ENCODE measurements at places on chromosomes 16 and 17.

DNA sequence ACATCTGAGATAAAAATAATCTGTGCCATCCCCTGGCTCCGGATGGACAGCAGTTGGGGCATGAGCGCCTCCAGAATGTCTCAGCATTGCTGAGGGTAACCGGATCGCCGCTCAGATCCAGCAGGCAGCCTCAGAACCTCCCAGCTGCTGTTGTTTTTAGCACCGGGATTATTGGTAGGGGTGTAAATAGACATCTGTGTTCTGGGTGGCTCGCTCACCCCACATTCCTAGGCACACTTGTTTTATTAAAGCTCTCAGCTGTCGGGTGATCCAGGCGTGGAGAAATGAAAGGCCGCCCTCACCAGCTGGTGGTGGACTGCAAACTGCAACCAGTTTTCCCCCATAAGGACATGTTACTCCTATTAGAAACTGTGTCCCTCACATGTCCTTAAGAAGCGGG is 32.1 kb downstream of the MYH3 start:
- DNase-seq: no peak

DNA sequence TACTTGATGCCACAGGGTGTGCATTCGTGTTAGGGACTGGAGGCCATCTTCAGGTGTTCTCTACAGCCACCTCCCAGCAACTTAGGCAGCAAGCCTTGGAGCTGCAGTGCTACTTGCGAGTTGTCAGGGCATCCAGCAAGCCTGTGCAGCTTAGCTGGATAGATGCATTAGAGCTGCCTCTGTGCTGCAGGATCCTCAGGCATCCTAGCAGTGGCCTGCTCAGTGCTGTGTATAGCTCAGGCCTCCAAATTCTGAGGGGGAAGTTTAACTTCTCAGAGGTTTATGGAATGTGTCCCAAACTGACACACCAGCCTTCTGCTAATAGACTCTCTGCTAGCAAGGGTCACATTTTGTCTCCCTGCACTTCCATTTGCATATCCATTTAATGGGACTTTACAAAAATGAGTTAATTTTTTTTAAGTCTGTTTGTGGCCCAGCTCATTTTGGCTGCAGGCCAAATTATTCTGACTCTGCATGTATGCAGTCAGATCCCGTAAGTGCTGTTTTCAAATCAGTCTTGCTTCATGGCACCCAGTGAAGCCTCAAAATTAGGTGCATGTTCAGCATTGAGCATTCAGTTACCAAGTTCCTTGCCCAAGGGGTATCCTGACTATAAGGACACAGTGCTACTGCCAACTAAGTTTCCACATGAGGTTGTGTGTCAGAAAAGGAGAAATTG is 6.8 kb downstream of the GABARAPL2 start:
- no peak for DNase-seq

DNA sequence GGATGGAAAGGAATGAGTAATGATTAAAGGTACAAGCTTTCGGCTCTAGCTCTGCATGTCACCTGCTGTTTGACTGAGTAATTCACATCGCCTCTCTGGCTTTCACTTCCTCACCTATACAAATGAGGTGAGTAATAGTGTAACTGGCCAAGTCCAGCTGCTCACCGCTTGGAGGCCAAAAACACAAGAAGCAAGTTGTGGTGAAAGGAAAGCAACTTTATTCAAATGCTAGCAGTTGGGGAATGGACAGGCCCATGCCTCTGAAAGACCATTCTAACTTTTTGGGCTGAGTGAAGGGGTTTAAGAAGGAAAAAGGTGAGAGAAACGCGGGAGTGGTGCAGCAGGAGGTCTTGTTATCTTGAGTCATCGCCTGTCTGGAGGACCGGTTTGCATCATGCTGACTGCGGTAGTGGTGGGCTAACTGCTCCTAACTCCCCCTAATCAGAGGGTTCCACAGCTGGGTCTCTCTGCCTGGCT is 45.7 kb upstream of the CSNK2A2 start:
- peak; percentile 37 for DNase-seq

GRCh38 chr17:70344386-70345060 is 175.2 kb downstream of the KCNJ2 start:
- DNase-seq: no peak

GRCh38 chr17:20008242-20009051 is 712 bp upstream of the SPECC1 start:
- DNase-seq: peak; percentile 26

GRCh38 chr16:80604600-80605355 is 64.0 kb downstream of the DYNLRB2 start:
- no peak for DNase-seq

- DNase-seq: peak; percentile 54
Measured at GRCh38 chr17:45171338-45172231, 9.9 kb downstream of the HEXIM2 start.

- DNase-seq: no peak
Measured at GRCh38 chr17:82239401-82239925, 10.6 kb downstream of the SLC16A3 start.

DNA sequence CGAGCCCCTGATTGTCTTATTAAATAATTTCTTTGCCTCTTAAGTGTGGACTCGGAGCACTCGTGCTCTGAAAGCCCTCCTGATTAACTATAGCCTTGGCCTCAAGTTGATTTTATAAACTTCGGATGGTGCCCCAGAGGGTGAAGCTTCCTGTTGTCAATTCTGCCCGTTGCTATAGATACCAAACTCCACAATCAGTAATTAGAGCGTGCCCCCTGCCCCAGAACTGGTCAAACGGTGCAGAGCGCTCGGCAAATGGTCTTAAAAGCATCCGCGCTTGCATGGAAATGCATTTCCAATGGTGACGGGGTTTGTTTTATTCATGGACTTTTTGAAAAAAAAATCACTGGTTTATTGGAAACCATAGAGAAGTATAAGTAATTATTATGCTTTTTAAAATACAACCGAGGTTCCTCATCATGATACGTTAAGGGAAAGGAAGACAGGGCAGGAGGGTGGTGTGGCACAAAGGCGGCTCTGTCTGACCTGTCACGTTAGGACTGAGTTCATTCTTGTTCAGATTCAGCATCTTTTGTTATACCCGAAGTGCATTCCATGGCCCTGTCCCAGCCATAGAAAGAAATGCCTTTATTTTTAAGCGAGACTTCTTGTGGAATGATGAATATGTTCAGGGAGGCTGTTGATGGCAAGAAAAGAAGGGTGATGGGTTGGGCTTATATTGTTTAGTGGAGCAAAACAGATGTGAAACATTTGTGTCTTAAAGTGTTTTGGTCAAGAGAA is 476.4 kb downstream of the MAF start:
- no peak for DNase-seq

DNA sequence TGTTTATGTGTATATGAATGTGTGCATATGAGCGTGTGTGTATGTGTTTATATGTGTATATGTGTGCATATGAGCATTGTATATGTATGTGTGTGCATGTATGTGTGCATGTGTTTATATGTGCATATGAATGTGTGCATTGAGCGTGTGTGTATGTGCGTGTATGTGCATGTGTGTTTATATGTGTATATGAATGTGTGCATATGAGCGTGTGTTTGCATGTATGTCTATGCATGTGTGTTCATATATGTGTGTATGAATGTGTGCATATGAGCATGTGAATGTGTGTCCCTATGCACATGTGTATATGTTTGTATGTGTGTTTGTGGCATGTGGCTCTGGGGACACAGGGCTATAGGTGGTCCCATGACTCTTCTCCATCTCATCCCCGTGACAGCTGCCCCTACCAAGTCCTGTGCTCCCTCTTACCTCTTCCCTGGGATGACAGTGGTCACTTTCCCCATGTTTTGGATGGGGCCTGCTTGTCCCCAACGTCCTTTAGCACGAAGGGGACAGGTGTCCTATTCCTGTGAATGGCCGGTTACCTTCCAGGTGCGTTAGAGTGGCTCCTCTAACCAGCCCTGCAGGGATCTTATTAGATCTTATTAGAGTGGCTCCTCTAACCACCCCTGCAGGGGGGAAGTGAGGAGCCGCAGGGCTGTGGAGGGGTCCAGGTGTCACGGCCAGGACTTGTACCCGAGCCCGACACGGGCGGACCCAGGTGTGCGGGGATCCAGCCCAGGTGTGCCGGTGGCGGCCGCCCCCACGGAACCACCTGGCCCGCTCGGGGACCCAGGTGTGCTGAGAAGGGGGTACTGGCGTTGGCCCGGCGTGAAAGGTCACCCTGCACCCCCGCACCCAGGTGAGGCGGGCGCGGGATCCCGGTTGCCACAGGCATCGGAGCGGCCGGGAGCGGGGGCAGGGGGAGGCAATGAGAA is 105.6 kb downstream of the SEC14L1 start:
- no peak for DNase-seq

GRCh38 chr17:21573961-21574610 is 118.2 kb upstream of the KCNJ18 start:
- DNase-seq: peak; percentile 88
